Kasumi-1 (cell line): ENCODE measurements at places on chromosomes 7 and 10.
A peak's percentile ranks its signal among the peaks of the same experiment; 100 is the strongest.

GRCh38 chr7:66256281-66256680, 51.1 kb downstream of the TPST1 start:
- DNase-seq, result no peak

- no peak for DNase-seq
Observed at GRCh38 chr10:27088119-27089044, 11.9 kb downstream of the ANKRD26 start.

DNA sequence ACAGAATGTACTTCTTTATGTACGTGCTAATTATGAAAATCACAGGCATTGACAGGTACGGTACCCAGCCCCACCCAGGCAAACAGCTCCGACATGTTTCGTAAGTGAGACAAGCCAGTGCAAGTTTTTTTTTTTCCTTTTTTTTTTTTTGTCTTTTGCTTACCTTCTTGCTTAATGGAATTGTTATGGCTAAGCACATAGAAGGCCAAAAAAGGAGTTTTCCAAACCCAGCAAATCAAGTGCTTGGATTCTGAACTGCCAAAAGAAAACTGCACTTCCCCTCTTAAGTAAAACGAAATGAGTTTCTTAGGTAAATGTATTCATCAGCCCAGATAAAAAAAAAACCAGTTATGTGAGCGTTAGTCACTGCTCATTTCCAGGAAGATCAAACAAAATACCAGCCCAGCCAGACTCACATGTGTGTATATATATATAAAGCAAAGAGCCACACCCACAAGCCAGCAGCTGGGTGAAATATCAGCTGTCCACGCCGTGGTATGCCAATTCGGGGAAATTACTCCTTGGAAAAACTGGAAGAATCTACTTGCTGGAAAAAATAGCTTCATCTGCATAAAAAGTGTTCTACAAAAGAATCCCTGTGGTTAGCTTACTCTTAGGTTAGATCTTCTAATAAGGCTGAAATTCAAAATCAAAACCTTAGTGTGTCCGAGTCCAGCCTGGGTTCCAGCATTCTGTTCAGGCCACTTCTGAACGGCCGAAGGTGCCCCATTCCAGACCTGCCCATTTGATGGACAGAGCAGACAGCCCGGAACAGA, 8.0 kb downstream of the KLF6 start:
- no peak for DNase-seq

DNA sequence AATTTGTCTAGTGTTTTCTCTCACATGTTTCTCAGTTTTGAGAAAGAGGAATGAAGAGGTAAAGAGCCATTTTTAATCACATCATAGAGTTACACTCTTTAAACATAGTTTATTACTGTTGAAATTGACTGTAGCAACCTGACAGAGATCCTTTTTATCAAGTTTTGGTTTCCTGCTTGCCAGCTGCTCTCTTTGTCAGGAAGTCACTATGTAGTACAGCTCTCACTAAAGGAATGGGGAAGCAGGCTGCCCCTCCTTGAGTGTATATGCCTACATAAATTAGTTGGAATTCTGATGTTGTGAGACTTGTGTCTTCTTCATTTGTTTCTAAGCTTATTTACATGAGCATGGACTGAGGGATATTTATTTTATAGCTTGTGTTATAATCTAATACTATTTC, 1274.0 kb upstream of the CELF2 start:
- peak; percentile 39 for DNase-seq

GRCh38 chr10:99558708-99559107, 26.0 kb downstream of the NKX2-3 start:
- DNase-seq, result no peak

GRCh38 chr10:78980354-78980753, 88.4 kb upstream of the ZMIZ1 start:
- DNase-seq, result no peak
